ENCODE measurements at places on chromosomes 2 and 18.

GRCh38 chr18:57208047-57208446 is 61.2 kb downstream of the BOD1L2 start:
- no peak for DNase-seq

- DNase-seq: no peak
Observed at GRCh38 chr2:172021074-172021931, 21.6 kb downstream of the METAP1D start.

GRCh38 chr18:52288403-52289004 is 51.5 kb upstream of the DCC start:
- DNase-seq: no peak

- DNase-seq: no peak
Observed at GRCh38 chr2:203849010-203849409, 18.6 kb upstream of the CTLA4 start.

DNA sequence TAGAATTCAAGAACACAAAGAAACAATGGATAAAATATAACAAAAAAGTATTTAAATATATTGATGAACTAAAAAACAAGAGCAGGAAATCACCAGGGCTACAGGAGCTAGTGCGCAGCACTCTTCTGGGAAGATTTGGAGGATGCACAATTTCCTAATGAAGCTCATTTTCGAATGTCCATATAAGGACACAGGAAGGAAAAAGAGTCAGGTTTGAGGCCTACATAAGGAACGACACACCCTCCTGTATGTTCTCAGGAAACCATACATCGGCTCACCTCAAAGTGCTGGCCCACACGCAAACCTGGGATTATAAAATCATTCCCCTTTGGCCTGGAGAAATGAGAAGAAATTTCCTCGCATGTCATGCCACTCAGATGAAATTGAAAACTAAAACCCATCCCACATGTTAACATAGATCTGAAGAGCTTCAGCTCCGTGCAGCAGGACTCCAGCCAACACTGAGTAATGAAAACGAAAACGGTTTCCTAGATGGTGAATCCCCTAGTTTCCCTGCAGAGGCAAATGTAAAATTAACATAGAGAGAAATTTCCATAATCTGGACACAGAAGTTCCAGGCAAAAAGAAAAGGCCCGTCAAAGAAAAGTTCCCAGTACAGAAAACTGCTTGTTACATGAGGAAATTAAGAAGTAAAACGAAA is 825.8 kb downstream of the SOCS6 start:
- no peak for DNase-seq
